ENCODE measurements at places on chromosomes 6 and 20.

DNA sequence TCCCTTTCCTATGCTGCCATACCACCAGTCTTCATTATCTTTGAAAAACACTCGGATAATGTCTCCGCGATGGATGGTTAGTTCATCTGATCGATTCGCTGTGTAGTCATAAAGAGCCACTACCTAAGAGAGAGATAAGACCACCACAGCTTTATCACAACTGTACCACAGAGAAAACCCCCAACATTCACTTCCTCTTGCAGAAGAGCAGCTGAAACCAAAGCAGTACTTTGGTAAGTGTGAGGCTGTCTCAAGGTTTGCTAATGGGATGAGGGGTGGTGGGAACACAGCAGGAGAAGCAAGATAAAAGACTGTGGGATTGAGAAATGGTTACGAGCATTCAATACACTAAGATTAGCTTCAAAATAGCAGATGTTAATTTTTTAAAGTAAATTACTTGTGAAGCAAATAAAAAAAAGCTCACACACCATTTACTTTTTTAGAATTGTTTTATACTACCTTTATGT lies 142.1 kb downstream of the MYB start:
- DNase-seq, result peak; percentile 33

DNA sequence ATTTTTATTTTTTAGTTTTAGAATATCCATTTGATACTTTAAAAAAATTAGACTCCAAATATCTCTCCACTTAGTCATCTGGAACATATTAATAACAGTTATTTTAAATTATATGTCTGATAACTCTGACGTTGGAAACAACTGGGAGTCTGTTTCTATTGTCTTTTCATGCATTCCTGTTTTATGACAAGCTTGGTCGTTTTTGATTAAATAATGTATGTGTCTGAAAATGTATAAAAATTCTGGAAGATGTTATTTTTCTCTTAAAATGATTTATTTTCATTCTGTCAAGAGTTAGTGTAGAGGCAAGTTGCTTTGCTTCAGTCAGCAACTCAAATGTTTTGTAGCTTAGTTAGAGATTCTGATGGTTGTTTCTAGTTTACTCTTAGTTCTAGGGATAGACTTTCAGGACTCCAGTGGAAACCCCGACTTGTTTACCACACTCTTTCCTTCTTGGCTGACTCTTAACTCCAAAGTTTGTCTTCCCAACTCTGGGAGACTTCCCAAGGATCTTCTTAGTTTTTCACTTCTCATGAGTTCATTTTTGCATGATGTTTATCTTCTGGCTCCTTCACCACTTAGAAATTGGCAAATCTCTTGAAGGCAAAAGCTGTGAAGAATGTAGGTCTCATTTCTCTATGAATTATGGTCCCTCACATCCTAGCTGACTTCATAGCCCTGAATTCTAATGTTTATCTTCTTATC lies 190.9 kb downstream of the LAMA2 start:
- no peak for DNase-seq

DNA sequence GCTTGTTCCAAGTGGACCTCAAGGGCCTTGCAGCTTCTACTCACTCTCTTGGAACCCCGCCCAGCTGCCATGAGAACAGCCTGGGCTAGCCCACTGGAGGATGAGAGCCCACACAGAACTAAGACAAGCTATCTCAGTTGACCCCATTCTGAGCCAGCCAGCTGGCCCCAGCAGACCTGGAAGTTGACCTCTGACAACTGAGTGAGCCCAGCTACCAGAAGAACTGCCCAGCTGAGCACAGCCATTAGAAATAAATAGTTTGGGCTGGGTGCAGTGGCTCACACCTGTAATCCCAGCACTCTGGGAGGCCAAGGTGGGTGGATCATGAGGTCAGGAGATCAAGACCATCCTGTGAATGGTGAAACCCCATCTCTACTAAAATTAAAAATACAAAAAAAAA lies 37.1 kb downstream of the SNX5 start:
- DNase-seq, result no peak

DNA sequence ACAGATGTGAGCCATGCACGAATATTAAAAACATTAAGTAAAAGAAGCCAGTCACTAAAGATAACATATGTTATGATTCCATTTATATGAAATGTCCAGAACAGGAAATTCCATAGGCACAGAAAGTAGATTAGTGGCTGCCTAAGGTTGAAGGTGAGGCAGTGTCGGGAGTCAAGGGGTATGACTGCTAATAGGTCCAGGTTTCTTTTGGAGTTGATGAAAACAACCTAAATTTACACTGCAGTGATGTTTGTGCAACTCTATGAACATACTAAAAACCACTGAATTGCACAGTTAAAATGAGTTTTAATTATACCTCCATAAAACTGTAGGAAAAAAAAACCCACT lies 14.4 kb downstream of the SRPK1 start:
- no peak for DNase-seq

DNA sequence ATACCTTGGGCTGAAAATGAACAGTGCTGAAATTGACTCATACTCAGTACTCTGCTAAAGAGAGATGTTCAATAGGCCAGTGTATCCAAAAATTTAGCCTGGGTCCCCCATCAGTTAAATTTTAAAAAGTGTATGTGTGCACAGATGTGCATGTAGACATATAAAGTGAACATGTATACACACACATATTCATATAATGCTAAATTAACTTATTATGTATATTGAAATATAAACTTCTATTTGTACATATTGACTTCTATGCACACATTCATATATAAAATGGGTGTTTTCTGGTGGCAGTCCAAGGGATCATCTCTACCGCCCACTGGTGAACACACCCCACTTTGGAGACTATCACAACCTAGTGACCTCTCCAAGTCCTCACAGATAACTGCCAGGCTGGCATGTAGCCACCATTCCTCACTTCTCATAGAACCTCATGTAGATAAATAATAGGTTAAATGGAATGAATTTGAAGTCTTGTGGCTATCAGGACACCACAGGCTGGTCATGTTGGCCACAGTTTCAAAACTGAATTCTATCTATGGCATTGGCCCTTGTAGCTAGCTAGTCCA lies 8.8 kb downstream of the SLC22A16 start:
- no peak for DNase-seq

- DNase-seq, result no peak
Observed at GRCh38 chr6:36469148-36469661, 26.4 kb downstream of the KCTD20 start.

Measured in AML-193 (cell line).